ENCODE measurements at places on chromosomes 1 and 21. TPM values are rescaled to one million over a fixed set of nuclear protein-coding genes. Genes with fewer than 3 reads are reported as not detected.

- no peak for DNase-seq
These were observed 93.9 kb upstream of the COG2 start for GRCh38 chr1:230548357-230548756.

GRCh38 chr1:153774780-153775457 is at the start of gene SLC27A3:
SLC27A3 (plus strand) TSS chr1:153775407; CDS start chr1:153775498, 91 bp downstream.
- no peak for DNase-seq

- DNase-seq: no peak
These were observed 109.7 kb downstream of the FGGY start for GRCh38 chr1:59406437-59407164.

Gene MPL
- not detected for total RNA-seq

Gene IVL
- total RNA-seq: not detected

Data from Karpas-422 (cell line).